ENCODE measurements at places on chromosomes 4 and X. TPM values are rescaled to one million over a fixed set of nuclear protein-coding genes. Genes with fewer than 3 reads are reported as not detected.

GRCh38 chrX:128518508-128518907 is 466.3 kb upstream of the ACTRT1 start:
- H3K36me3 ChIP-seq = no peaks in the 10 kb centered on the region
- no peak overlapping the region for H3K27ac ChIP-seq
- no peak overlapping the region for H3K4me3 ChIP-seq
- peak; percentile 0 for DNase-seq
- no peaks in the 10 kb centered on the region for H3K27me3 ChIP-seq

GRCh38 chr4:14000091-14000814 is 372.7 kb upstream of the BOD1L1 start:
- no peaks in the 10 kb centered on the region for H3K36me3 ChIP-seq
- H3K27me3 ChIP-seq = peaks cover 7% of the 10 kb centered on the region
- no peak overlapping the region for H3K27ac ChIP-seq
- no peak for DNase-seq
- no peaks in the 10 kb centered on the region for H3K4me1 ChIP-seq

DNA sequence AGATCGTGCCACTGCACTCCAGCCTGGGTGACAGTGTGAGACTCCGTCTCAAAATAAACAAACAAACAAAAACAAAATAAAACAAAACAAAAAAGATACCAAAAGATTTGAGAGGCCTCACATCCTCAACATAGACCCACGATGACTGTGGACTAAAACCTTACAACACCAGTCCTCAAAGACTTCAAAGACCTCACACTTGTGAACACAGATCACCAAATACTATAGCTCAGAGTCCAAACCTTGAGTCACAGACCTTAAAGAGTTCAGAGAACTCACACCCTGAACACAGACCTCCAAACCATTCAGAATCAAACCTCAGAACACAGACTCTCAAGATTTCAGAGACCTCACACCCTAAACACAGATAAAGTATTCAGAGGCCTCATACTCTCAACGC is 12.7 kb upstream of the PAGE4 start:
- H3K36me3 ChIP-seq = no peaks in the 10 kb centered on the region
- H3K27ac ChIP-seq = no peak overlapping the region
- DNase-seq = no peak
- H3K4me3 ChIP-seq = no peak overlapping the region

DNA sequence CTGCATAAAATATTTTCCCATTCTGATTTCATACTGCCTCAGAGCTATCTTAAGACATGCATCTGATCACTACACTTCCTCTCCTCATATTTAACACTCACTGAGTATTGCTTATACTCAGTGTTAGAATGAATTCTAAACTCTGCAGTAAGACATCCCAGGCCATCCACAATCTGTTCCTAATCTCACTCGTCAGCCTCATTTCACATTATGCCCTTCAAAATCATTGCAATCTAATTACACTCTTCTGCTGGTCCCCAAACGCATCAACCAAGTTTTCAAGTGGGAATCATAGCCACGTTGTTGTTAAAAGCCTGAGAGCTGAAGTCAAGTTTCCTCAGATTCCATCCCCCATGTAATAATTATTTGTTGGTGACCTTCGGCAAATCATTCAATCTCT is 1177.9 kb downstream of the ARAP2 start:
- no peaks in the 10 kb centered on the region for H3K27me3 ChIP-seq
- H3K36me3 ChIP-seq = no peaks in the 10 kb centered on the region
- no peaks in the 10 kb centered on the region for H3K4me1 ChIP-seq
- no peak overlapping the region for H3K4me3 ChIP-seq

- H3K4me3 ChIP-seq = peak overlapping the region; percentile 48
- peak; percentile 72 for DNase-seq
- H3K27ac ChIP-seq = no peak overlapping the region
- no peaks in the 10 kb centered on the region for H3K36me3 ChIP-seq
- H3K27me3 ChIP-seq = no peaks in the 10 kb centered on the region
- peaks cover 5% of the 10 kb centered on the region for H3K4me1 ChIP-seq
Observed at GRCh38 chrX:140762061-140762460, 52.5 kb downstream of the LINC00632 start.

- H3K36me3 ChIP-seq = no peaks in the 10 kb centered on the region
- no peaks in the 10 kb centered on the region for H3K4me1 ChIP-seq
- no peak overlapping the region for H3K27ac ChIP-seq
- DNase-seq = no peak
- no peak overlapping the region for H3K4me3 ChIP-seq
Observed at GRCh38 chr4:3771164-3771809, 5.1 kb downstream of the ADRA2C start.

- no peaks in the 10 kb centered on the region for H3K4me1 ChIP-seq
- no peaks in the 10 kb centered on the region for H3K36me3 ChIP-seq
- H3K27ac ChIP-seq = no peak overlapping the region
- no peak overlapping the region for H3K4me3 ChIP-seq
Observed at GRCh38 chrX:146144039-146144438, 326.4 kb downstream of the SLITRK2 start.

GRCh38 chr4:114320126-114320525 is 278.5 kb upstream of the UGT8 start:
- no peak for DNase-seq
- H3K4me3 ChIP-seq = no peak overlapping the region
- no peaks in the 10 kb centered on the region for H3K36me3 ChIP-seq
- H3K4me1 ChIP-seq = no peaks in the 10 kb centered on the region
- no peak overlapping the region for H3K27ac ChIP-seq

- H3K36me3 ChIP-seq = no peaks in the 10 kb centered on the region
- no peak for DNase-seq
- no peak overlapping the region for H3K27ac ChIP-seq
- no peak overlapping the region for H3K4me3 ChIP-seq
- no peaks in the 10 kb centered on the region for H3K4me1 ChIP-seq
Observed at GRCh38 chrX:42697544-42697943, 80.4 kb downstream of the PPP1R2C start.

CTSO gene
- total RNA-seq = 11.2 TPM

HSFX4 gene
- total RNA-seq = not detected

DNAAF6 gene
- not detected for total RNA-seq

ATOH1 gene
- total RNA-seq = not detected

CFP gene
- total RNA-seq = 1.4 TPM

PAGE2 gene
- not detected for total RNA-seq

NUDT9 gene
- total RNA-seq = 11.2 TPM

TCP11X2 gene
- not detected for total RNA-seq

Measured in GM23248 (cell line).